ENCODE measurements at places on chromosomes 2 and 18.

DNA sequence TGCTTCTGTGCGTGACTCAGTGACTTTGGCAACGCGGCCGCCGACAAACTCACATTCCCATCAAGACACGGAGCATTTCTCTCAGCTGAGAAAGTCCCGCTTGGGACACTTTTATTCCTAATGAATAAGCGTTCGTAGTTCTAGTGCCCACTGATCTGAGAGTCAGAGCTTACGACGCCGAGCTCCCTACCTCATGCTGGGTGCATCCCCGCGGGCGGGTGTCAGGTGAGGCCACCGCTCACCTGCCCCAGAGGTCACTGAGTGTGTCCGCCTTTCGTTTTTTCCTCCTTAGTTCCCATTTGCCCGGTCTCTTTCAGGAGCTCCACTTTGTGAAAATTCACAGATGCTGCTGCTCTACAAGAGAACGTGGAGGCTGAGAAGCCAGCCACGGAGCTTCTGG, 43.6 kb upstream of the TMEM18 start:
- DNase-seq, result no peak

DNA sequence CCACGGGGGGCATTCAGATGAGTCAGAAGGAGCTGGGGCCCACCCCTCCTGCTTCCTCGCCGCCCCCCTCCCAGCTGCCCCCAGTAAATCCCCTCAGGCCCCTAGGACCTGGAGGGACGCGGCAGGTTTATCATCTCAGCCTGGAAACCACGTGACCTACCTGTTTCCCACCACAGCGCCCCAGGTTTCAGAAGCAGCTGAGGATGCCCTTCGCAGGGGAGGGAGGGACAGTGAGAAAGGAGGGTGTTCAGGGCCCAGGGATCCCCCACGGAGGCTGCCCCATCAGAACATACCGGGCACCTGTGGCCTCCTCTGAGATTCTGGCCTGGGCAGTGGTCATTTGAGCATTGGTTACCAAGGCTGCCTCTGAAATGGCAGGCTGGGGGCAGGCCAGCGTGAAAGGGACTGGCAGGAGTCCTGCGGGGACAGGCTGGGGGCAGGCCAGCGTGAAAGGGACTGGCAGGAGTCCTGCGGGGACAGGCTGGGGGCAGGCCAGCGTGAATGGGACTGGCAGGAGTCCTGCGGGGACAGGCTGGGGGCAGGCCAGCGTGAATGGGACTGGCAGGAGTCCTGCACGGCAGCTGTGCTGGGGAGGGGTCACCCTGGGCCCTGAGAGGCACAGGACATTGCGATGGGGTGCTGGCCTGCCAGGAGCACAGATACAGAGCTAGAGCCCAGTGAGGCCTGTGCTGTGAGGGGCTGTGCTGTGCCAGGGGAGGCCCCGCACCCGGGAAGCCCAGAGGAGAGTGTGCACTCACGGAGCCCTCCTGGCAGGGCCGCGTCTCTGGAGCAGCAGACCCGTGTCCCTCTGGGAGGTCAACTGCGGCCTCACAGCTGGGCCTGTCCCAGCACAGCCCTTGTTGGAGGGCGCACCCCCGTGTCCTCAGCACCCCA, 1.6 kb downstream of the NEU4 start:
- no peak for DNase-seq

GRCh38 chr2:121903037-121903689, 147.7 kb downstream of the TSN start:
- DNase-seq, result peak; percentile 36

DNA sequence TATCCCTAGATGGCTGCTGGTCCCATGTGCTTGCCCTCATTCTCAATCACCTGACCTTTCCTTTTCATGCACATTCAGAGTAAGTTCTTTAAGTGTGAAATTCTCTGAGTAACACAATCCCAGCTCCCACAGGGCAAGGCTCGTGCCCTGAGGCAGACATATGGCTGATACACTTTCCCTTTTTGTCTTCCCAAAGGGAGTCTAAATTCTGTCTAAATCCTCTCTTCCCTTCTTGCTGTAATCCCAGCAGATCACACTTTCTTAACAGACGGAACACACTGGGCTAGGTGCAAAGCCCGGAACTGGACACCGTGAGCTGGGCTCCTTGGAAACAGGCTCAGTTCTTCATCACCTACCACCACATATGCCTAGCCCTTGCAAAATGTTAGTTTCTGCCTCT, 147.6 kb downstream of the GALNT14 start:
- DNase-seq, result no peak

GRCh38 chr2:58030771-58031170, 15.8 kb upstream of the VRK2 start:
- no peak for DNase-seq

DNA sequence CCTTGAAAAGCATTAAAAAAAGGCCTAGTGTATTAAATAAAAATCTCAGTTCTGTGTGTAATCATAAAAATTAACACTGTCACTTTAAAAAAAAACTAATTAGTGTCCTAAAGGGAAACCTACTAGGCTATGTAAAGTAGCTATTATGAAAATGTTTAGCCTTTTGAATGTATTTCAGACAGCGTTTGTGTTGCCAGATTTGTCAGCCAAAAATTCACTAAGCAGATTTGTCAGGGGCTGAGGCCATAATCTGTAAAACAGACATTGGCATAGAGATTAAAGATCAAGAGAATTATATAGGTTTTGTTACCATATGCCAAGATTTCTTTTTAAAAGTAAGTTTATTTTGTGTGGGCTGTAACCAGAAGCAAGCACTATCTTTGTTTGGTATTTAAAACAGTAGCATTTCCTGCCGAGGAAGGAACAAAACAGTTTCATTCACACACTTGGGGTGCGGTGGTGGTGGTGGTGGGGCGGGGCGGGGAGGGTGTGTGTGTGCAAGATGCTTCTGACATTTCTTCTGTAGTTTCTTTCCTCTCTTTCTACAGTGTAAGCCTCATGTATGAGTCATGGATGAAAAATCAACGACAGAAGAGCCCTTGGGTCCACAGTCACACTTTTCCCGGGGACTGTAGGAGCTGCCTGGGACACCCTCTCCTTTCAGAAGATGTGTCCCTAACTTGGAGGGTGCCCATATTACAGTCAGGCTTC, 328.5 kb upstream of the FANCL start:
- DNase-seq, result peak; percentile 13

GRCh38 chr2:37181726-37182684, 6.5 kb downstream of the SULT6B1 start:
- DNase-seq, result no peak

DNA sequence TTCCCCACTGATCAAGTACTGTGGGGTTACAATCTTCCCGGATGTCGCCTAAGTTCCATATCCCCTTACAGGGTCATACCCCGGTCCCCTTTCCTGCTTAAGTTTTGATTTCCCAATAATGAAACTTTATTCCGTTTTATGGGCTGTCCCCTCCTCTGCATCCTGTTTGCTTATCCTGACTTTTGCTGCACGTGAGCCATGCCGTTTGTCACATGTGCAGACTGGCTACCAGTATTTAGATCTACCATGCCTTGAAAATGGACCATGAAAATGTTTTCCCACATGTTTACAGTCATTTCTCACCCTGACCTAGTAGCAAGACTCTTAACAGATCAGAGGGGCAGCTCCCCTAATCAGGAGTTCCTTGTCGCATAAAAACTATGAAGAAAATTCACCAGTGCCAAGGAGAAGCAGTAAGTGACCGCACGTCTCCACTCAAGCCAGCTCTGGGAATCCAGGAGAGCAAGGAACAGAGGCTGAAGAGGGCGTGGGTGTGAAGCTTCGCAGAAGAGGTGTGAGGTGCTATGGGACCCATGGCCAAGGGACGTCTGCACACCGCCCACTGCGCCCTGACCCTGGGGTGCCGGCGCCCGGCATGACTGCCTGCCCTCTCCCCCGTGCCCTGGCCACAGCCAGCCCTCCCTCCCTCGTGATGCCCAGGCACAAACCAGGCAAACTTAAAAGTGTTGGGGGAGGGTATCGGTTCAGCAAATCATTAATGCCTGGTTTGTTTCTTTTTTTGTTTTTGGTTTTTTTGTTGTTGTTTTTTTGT, 440.8 kb upstream of the SALL3 start:
- no peak for DNase-seq

Data from muscle of leg (tissue), 16 donors.